ENCODE measurements at places on chromosomes 3 and 15.

GRCh38 chr3:40911928-40912327 is 287.4 kb upstream of the CTNNB1 start:
- DNase-seq = no peak

DNA sequence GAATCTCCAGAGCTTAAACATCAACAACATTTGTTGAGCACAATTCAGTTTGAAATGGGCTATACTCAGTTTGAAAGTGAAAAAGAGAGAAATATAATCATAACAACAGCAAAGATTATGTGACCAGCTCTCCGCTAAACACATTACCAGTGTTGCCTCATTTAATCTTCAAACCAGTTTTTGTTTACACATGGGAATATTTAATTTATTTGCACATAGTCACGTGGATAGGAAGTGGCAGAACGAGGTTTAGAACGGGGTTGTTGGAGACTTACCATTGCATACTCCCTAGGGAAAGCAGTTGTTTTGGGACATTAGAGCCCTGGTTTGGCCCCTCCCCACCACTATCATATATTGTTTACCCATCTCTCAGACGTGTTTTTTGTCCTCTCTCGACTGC is 77.2 kb downstream of the IL1RAP start:
- DNase-seq = no peak

- DNase-seq = no peak
These were observed 49.0 kb downstream of the KBTBD12 start for GRCh38 chr3:127964053-127964452.

GRCh38 chr15:29065571-29065970 is 179.8 kb downstream of the APBA2 start:
- DNase-seq = no peak

GRCh38 chr3:151362751-151363174 is 21.8 kb downstream of the P2RY12 start:
- no peak for DNase-seq

DNA sequence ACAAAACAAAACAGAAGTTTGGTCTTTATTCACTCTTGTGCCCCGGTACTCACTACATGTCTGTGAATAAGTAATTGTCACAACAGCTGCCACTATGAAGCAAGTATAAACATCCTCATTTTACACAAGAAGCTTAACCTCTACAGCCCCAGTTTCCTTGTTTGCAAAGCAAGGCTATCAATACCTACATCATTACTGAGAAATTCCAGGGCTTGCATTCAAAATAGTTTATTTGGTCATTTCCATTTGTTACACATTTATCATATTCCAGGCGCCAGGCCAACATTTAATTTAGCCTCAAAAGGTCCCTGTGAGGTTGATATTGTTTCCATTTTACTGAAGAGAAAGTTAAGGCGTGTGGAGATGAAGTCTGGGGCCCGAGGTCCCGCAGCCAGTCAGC is 161.4 kb upstream of the LRTM1 start:
- DNase-seq = no peak

GRCh38 chr3:45409921-45410320 is 21.5 kb downstream of the LARS2 start:
- DNase-seq = no peak
